ENCODE measurements at places on chromosomes 4 and X.

DNA sequence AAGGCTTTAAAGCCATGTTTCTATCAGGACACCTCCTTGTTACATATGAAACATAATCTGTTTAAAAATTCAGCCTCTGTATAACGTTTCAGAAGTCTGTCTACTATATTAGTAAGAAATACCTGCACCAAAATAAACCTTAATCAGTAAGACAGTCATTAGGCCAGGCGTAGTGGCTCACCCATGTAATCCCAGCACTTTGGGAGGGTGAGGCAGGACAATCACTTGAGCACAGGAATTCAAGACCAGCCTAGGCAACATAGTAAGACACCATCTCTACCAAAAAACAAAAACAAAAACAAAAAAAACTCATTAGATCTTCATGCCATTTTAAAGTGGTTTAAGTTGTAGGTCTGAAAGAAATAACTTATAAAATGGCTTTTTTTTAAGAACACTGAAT, 107.5 kb upstream of the STIM2 start:
- no peak for DNase-seq

DNA sequence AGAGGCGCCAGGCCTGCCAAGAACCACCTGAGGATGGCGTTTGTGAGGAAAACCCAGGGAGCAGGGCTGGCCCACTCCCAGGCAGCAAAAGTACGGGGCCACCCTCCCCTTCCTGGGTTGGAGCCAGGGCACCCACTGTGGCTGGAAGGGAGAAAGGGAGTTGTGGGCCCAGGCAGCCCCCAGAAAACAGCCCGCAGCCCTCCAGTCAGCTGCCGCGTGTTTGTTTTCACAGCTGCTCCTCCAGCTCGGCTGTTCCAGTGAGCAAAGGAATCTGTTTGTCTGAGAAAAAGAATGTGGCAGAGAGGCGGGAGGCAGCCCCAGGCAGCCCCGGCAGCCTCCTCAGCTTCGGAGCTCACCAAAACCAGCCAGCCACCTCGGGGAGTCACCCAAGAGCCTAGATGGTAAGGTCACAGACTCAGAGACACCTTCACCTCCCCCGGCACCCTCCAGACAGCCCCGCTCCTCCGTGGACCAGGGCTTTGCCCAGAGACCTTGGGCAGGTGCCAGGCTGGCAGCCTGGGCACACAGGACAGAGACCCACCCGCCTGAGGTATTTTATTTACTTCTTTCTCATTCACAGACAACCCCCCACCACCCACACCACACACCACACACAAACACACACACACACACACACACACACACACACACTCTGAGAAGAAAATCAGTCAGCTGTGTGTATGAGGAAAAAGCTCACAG, 338.1 kb downstream of the BCOR start:
- DNase-seq: no peak

GRCh38 chrX:7889135-7889534, 38.1 kb downstream of the PNPLA4 start:
- no peak for DNase-seq

- DNase-seq: no peak
These were observed at the start of gene BMPR1B for GRCh38 chr4:94757192-94758140. BMPR1B (plus strand) TSS chr4:94757955; CDS start chr4:95104425, 346,470 bp downstream.

DNA sequence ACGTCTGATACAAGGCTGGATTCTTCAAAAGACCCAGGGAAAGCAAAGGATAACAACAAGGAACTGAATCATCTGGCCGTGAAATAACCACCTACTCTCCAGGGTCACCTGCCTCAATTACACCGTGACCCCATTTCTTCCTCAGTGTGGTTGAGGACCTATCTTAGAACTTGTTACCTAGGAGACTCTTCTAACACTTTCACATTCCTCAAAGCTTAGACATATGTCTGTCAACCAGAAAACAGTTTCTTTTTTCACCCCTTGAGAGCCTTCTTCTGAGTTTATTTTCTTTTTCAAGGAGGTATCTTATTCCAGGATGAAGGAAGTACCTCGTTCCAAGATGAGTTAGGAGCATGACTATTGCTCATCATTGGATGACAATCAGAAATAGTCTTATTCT, 337.8 kb downstream of the ARHGAP24 start:
- no peak for DNase-seq

DNA sequence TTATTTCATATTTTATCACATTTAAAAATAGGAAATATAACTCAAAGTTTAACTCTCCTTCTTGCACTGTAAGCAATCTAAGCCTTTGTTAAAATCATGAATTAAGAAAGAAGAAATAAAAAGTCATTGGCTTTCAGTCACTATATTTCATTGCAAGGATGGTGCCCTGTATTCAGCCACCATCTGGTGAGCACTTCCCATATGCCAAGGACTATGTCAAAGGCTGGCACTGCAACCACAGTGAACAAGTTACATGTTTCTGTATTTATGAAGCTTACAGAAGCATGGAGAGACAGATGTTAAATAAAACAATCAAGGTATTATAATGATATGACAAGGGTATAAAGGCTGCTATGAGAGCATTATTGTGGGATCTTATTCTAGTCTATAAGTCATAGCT, 68.6 kb downstream of the PRKG2 start:
- DNase-seq: no peak

DNA sequence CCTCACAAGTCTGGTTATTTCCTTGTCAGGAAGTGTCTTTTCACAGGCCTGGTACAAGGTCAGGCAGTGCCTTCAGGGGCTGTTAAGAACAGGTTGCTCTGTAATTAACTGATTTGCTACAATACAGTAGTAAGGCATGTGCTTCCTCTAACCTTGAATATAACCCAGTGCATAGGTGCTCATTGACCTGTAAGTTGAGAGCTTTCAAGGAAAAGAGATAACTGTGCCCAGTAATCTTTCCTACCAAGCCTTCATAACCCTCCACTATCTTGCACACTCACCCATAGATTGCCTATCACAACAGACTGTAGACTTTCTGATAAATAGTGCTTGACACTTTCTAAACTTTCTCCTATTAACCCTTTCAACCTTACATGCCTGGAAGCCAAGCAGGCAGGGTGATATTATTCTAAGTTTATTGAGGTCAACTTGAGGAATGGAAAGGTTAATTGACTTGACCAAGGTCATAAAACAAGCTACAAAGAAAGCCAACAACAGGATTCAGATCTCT, 148.1 kb downstream of the PPARGC1A start:
- no peak for DNase-seq

DNA sequence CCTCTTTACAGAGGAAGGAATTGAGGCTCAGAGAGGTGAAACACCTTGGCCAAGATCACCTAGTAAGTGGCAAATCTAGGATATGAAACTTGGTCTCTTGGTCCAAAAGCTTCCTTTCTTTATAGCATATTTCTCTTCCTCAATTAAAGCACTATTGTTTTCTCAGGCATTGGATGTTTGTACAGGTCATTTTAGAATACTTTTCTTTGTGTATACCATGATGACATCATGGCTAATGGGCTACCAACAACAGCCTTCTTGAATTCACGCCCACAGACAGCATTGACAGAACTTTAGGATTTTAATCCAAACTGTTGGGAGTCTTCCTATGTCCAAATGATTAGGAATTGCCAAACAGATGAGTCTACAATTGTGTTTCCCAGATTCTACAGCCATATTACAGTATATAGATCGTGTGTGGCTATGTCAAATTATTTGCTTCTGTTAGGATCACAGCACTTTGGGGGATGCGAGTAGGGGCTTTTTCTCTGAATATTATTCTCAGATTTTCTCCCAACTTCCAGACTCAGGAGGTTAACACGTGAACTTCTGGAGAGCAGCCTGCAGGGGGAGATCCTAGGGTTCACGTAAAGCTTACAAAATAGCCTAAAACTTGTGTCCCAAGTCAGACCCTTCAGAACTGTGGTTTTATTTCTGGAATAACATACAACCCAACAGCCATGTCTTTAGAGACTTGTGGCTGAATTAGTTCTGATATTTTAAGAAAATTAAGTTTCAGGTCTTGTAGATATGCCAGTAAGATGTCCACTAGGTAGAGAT, 191.8 kb downstream of the SHROOM3 start:
- DNase-seq: no peak

- DNase-seq: no peak
These were observed 409.2 kb downstream of the CCSER1 start for GRCh38 chr4:90536408-90536807.

DNA sequence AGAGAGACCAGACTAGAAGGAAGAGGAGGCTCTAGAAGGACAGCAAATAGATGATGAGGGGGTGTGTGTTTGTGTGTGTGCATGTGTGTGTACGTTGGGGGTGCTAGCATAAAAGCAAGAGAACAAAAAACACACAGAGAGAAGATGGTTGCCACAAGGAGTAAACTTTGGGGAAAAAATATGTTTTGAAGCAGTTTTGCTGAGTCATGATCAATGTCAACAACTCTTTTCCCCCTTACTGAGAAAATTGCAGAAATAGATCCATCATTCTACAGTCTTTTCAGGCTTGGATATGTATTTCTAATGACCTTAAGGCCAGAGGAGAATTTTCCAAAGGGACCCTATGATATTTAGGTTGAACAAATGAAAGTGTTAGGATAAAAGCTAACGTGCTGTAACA, 89.0 kb upstream of the NHS start:
- no peak for DNase-seq

DNA sequence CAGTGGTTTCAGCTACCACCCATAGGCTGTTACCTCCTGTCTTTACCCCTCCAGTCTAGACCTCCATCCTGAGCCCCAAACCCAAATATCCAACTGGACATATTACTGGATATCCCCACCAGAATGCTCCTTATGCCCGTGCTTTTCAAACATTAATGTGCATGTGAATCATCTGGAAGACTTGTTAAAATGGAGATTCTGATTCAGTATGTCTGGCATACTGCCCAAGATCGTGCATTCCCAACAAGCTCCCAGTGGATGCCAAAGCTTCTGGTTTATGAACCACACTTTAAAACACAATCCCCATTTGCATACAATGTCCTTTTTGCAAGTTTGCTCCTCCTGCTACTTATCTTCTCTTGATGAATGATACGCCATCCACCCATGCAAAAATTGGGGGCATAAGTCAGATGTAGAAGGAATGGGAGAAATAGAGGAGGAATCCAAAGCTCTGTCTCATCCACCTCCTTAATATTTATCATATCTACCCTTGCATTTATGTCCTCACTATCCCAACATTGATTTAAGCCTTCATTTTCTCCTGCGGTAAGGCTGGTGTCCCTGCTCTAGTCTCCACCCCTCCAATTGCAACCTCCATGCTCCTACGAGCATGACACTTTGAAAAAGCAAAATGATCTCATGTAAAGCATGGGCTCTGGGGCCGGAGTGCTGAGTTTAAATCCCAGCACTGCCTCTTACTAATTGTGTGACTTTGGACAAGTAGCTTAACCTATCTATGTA, 7.4 kb upstream of the PGRMC1 start:
- DNase-seq: no peak

DNA sequence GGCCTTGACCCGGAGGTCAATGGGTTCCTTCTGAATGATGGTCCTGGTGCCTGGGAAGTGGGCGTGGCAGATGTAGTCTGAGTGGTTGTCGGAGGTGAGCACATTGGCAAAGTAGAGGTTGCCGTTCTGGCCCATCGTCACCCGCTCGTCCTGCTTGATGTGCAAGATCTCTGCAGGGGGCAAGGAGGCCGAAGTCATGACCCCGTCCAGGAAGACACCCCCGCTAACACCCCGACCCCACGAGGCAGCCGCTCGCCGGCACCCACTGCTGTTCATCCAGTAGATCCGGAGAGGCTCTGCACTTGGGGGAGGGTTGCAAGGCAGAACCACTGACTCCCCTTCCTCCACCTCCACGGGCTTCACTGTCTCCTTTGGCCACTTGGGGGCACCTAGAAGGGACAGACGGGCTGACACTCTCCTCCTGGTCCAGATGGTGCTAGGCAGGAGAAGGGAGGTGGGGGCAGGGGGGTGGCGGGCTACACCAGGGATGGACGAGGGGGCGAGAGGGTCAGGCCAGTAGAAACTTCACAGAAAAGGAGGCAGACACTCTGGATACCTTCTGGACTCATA, 15.1 kb downstream of the L1CAM start:
- DNase-seq: no peak

GRCh38 chr4:20319825-20320612, 68.3 kb downstream of the SLIT2 start:
- DNase-seq: no peak

DNA sequence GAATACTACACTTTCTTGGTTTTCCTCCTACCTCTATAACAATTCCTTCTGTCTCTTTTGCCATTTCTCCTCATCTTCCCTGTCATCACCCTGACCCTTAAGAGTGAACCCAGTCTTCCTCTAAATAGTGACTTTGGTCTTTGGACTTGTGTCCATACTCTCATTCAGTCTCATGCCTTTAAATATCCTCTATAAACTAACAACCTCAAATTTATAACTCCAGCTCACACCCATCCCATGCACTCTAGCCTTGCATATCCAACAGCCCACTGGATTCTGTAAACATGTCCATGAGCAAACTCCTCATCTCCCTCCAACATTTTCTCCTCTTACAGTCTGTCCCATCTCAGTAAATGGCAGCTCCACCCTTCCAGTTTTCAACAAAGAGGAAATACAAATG, 15.0 kb downstream of the BCLAF3 start:
- DNase-seq: no peak

- no peak for DNase-seq
These were observed 22.5 kb downstream of the RWDD4 start for GRCh38 chr4:183636503-183636902.

DNA sequence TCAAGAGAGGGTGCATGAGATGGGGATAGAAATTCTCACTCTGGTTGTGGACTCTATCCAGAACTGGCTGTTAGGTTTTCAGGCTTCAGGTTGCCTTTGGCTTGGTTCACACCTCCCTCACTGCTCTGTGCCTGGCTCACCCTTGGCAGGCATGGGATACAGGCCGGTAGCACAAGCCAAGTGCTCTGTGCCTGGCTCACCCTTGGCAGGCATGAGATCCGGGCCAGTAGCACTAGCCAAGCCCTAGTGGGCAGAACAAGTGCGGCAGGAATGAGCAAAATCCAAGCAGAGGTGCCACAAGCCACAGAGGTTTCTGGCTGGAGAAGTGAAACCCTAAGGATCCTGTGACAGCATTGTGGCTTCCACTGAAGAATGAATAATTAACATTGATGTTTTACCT, 1642.3 kb downstream of the C4orf33 start:
- DNase-seq: no peak

GRCh38 chr4:121692261-121692660, 4.5 kb downstream of the ANXA5 start:
- no peak for DNase-seq

GRCh38 chr4:74953647-74954046, 20.7 kb downstream of the PARM1 start:
- no peak for DNase-seq

DNA sequence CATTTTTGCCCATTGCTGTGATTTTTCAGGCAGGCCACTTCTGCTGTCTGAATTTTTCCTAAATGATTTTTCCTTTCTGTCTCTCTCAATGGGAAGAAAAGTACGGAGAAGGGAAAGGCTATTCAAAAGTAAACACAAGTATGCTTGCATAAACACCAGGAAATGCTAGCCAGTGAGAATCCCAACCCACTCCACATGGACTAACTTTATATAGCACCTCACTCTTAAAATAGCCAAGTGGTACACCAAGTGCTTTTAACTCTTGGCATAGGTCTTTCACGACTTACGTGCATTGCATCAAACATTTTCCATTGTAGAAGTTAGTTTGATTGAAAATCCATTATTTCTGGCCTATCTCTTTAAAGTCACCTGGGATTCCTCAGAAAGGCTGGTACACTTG, 178.9 kb upstream of the SPANXN1 start:
- DNase-seq: no peak
